ENCODE measurements at places on chromosomes 7 and 10.

- no peak for DNase-seq
Observed at GRCh38 chr10:71084061-71084817, 128.1 kb upstream of the UNC5B start.

- DNase-seq, result no peak
Observed at GRCh38 chr7:98681951-98682350, 64.9 kb downstream of the NPTX2 start.

- peak; percentile 10 for DNase-seq
Observed at GRCh38 chr10:43689955-43690771, 41.5 kb upstream of the ZNF32 start.

GRCh38 chr7:118245267-118246040 lies 20.9 kb downstream of the ANKRD7 start:
- no peak for DNase-seq

DNA sequence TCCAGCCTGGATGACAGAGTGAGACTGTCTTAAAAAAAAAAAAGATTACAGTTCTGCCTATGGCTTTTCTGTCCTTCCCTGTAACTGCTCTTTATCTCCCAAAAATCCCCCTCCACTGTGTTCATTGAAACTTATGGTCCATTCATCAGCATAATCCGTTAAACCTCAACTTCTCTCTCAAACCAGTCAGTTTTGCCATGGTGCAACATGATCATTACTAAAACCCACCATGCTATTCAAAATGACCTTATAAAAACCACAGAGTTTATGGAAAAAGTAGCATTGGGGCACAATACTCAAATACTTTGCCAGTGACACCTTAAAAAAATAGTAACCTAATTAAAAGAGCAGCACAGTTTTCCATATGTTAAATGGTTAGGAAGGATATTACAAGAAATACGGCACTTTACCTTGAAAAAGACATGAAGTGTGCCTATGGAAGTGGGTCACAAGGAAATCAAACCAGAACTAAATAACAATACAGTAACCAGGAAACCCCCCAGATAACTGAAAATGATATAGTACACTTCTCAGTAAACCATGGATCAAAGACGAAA lies 74.0 kb upstream of the ST8SIA6 start:
- no peak for DNase-seq

DNA sequence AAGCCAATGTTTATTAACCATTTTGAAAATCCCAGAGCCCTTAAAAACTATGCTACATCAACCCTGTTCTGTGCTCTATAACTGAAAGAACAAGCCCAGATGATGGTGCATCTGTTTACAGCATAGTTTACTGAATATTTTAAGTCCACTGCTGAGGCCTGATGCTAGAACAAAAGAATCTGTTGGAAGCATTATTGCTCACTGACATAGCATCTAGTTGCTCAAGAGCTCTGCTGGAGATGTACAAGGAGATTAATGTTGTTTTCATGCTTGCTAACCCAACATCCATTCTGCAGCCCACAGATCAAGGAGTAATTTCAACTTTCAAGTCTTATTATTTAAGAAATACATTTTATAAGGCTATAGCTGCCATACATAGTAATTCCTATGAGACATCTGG lies 181.3 kb upstream of the FEZF1 start:
- no peak for DNase-seq

DNA sequence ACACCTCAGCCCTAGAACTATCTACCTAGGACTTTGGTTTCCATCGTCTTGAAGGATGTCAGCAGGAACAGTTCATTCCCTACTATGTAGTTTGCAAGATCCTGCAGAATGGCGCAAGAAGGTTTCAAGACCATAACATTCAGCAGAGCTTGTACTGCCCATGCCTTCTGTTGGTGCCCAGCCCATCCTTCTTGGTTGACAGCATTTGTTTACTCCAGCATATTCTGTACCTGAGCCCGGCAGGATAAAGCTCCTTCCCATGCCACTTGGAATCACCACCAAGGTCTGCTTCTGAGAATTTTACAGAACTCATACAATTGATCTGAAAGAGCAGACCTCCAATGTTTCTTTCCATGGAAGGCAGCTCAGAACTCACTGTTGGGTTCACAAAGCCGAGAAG lies 150.8 kb downstream of the ARID5B start:
- no peak for DNase-seq

DNA sequence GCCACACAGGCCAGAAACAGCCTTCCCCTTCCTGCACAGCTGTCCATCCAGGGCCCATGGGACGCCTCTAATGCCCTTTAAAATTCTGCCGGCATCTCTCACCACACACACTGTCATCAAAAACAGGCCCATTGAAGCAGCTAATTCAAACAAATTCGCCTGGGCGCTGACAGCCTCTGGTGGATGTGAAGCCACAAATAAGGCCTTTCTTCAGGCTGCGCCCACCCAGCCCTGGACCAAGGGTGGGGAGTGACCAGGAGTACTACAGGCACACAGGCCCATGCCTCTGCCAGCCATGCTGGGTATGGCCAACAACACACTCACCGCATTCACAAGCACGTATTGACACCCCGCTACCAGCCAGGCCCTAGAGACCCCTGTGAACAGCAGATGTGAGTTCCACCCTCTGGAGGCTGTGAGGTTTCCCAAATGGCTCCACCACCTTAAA lies 54.6 kb downstream of the SLIT1 start:
- no peak for DNase-seq

DNA sequence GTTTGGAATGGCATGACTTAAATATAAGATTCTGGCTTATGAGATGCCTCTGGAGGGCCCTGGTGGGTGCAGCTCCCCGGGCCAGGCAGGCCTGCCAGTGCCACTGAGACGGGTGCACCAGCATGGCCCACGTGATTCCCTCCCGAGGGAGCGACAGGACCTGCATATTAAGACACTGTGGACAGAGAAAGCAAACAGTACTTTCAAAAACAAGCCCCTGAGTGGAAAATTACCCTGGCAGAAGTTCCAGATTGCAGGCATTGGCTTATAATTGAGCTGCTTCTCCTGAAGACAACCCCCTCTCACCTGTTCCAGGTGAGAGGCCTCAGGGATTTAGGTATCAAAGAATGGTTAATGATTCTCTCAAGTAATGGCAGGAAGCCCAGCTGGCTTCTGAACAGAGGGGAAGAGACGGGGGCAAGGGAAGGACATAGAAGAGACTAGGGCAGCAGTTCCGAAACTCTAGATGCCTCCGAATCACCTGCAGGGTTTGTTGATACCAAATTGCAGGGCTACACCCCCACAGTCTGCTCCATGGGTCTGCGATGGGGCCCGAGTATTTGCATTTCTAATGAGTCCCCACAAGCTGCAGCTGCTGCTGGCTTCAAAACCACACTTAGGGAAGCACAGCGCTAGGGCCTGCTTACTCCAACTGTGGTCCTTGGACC lies 66.0 kb upstream of the DOCK1 start:
- DNase-seq, result no peak

- no peak for DNase-seq
Observed at GRCh38 chr10:80518807-80519360, 18.8 kb upstream of the SH2D4B start.

GRCh38 chr10:44786286-44786850 lies 124.8 kb upstream of the TMEM72 start:
- DNase-seq, result no peak

- no peak for DNase-seq
Observed at GRCh38 chr7:107274506-107274905, 105.7 kb downstream of the HBP1 start.

- no peak for DNase-seq
Observed at GRCh38 chr10:66564287-66564686, 361.5 kb upstream of the LRRTM3 start.

GRCh38 chr7:117068511-117069145 lies 115.3 kb downstream of the ST7 start:
- DNase-seq, result no peak

DNA sequence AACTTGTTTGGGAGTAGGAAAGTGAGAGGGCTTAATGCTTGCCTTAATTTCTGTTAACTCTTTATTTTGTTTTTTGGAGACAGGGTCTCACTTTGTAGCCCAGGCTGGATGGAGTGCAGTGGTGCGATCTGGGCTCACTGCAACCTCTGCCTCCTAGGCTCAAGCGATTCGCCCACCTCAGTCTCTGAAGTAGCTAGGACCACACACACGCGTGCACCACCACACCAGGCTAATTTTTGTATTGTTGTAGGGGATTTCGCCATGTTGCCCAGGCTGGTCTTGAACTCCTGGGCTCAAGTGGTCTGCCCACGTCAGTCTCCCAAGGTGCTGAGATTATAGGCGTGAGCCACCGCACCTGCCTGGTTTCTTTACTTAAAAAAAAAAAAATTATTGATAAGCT lies 1.9 kb downstream of the PPP2R2D start:
- DNase-seq, result no peak

- DNase-seq, result no peak
Observed at GRCh38 chr7:54662701-54663100, 96.3 kb downstream of the SEC61G start.

DNA sequence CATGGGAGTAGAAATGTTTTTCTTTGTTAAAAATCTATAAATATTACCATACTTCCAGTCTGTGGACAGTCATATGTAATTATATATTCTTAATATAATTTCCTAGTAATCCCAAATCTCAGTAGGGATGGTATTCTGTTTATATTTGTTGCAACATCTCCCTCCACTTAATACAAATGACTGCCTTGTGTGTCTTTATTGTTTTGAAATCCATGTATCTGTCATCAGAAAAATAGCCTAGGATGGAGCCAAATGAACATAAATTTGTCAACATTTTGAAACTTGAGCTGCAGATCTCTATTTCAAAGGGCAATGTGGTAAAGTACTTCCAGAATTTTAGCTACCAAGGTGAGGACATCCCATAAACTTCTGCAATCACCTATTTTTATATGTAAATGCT lies 290.7 kb downstream of the TSPAN12 start:
- DNase-seq, result no peak

DNA sequence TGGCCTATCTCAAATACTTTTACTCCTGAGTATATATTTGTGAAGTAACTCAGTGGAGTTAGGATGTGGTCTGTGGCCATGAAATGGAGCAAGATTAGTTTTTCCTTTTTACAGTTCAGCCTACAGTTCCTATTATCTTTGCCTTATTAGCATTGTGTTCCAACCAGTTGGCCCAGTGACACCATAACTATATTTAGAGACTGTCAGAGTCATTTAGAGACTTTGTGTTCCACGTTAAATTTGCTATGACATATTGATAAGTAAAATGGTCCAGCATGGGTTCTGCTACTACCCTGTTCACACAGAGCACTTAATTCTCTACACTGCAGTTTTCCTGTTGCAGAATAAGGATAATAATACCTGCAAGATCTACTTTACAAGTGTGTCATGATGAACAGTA lies 68.3 kb upstream of the RAB11FIP2 start:
- no peak for DNase-seq

DNA sequence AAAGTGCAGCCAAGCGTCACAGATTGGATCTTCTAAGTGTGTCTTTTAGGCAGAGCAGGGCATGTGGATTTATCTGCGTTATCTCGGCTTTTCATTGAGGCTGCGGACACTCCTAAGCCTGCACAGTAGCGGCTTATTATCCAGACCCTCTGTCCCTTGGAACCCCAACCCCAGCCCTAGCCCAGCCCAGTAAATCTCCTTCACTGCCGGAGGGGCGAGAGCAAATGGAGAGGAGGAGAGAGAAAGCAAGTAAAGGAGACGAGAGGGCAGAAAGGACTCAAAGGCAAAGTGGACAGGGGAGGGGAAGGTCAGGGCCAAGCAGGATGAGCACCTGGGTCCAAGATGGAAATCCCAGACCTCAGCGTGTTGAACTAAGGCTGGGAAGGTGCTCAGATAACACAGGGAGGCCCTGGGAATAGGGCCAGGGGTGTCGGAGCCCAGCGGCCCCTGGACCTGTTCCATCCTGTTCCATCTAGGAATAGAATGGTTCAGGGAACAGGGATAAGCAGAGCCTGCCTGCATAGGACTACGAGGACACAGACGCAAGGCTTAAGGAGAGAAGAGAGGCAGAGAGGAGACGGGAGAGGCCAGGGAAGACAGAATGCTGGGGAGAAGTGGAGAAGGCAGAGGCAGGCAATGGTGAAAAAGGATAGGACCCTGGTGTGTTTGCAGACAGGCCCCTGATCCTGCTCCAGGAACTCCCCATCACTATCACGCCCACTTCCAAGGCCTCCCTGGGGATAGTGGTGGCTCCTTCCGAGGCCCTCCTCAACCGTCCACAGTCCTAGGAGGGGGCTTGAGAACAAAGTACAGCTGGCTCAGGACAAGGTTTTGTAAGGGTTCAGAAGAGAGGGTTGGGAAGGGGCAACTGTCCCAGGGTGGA lies 99.6 kb downstream of the CHST15 start:
- DNase-seq, result no peak

DNA sequence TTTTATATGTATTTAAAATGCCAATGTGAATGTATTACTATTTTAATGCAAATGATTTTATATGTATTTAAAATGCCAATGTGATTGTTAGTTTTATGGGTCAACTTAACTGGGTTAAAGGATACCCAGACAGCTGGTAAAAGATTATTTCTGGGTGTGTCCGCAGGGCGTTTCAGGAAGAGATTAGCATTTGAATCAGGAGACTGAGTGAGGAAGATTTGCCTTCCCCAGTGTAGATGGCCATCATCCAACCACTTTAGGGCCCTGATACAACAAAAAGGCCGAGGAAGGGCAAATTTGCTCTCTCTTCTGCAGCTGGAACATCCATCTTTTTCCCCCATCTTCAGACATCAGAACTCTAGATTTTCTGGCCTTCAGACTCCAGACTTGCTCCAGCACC lies 116.2 kb downstream of the BAMBI start:
- DNase-seq, result no peak

DNA sequence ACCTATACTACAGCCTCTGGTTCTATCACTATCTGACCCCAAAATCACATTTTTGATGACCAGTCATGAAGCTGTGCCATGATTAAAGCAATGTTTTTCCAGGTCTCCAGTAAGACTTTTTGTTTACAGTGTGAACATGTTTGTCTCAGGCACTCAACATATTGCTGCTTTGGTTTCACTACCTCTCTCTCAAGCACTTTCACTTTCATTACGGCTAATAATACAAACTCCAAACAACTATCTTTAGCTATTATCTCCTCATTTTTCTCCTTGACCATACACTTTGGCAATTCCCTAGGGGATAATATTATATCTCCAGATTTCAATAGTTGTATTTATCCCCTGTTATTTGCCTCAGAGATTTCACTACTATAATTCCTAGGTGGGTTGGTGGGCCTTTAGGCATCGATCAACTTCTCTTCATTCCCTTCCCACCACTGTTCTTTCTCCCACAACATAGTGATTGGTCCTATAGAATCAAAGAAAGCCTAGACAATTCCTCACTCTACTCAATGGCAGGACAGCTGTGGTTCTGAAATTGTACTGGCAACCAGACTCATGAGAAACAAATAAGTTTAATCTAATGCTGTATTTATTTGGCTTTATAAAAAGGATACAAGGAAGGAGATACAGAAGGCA lies 261.4 kb upstream of the ZWINT start:
- no peak for DNase-seq

- DNase-seq, result no peak
Observed at GRCh38 chr7:101615446-101615845, 13.7 kb downstream of the MYL10 start.

- no peak for DNase-seq
Observed at GRCh38 chr7:137146012-137146455, 197.5 kb downstream of the PTN start.

GRCh38 chr10:125448596-125448995 lies 234.4 kb downstream of the TEX36 start:
- no peak for DNase-seq

GRCh38 chr10:118458957-118459641 lies 117.0 kb upstream of the FAM204A start:
- no peak for DNase-seq

- no peak for DNase-seq
Observed at GRCh38 chr10:96891840-96892239, 59.7 kb downstream of the LCOR start.
